ENCODE measurements at places on chromosomes 13 and 19.

DNA sequence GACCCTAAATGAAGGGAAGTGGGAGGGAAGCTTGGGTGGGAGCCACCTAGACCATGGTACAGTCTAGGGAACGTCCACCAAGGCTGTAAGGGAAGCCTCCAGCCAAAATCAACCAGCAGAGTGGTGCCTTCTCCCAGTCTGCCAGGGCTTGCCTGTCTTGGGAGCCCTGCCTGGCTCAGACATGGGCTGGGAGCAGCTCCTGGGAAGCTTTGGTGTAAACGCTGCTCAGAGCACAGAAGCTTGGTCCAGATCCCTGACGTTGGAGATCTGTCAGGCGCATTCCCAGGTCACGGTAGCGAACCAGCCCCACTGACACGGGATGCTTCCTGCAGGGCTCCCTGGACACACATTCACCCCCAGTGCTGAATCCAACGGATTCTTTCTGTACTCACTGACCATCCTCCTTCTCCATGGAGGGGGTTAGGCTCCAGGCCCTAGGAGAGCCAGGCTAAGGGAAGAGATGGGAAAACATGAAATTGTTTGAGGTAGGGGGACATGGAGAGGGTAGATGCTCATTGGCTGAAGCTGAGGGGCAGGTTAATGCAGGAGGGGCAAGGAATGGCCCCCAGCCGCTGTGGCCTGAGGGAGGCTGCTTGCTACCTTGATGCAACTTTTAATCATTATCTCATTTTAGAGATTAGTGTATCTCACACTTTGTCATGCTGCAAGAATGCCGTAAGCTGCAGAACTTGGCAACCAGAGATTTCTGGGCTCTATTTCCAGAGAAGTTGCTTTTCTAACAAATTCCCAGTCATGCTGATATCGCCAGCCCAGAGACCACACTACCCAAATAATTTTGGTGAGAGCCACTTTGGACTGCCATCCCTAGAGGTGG, 195.8 kb downstream of the UQCRFS1 start:
- DNase-seq, result no peak

GRCh38 chr19:46250076-46250735, 20.7 kb downstream of the IGFL1 start:
- no peak for DNase-seq

DNA sequence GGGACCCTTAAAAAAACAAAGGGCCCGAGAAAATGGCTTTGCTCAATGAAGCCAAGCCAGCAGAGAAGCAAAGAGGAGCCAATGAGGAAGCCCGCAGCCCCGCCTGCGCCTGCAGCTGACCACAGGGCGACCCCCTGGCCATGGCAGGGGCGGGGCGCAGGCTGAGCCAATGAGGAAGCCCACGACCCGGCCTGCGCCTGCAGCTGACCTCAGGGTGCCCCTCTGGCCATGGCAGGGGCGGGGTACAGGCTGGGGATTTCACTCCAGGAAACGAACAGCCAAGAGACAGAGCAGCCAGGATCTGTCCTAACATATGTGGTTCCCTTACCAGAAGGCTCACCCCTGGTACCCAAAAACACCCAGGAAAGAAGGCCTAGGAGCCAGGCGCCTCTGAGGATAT, 101.4 kb downstream of the STK24 start:
- DNase-seq, result no peak

GRCh38 chr13:61831026-61831425, 415.4 kb upstream of the PCDH20 start:
- no peak for DNase-seq

DNA sequence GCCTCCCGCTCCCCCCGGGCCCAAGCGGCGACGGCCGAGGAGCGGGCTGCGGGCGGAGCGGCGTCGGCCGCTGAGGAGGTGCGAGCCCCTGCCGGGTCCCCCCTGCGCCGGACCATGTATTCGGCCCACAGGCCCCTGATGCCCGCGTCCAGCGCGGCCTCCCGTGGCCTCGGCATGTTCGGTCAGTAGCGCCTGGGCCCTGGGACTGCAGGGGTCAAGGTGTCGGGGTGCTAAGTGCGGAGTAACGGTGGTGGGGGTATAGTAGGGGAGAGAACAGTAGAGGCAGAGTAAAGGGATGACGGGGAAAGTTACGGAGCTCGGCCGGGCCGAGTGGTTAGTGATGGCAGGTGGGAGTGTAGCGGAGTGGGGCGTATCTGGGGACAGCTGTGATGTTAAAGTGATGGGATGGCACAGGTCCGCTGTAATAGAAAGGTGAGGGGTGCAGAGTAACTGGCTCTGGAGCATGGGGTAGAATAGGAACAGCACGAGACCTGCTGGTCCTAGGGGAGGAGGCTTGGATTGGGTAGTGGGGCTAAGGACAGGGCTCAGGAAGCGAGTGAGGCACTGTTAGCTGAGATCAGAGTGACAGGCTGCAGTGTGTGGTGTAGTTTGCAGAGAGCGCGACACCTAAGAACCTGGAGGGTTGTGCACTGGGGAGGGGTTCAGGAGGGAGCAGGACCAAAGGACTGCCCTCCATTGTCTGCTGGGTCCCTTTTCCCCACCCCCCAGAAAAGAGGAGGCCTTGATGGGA, 15.7 kb downstream of the CIC start:
- no peak for DNase-seq

DNA sequence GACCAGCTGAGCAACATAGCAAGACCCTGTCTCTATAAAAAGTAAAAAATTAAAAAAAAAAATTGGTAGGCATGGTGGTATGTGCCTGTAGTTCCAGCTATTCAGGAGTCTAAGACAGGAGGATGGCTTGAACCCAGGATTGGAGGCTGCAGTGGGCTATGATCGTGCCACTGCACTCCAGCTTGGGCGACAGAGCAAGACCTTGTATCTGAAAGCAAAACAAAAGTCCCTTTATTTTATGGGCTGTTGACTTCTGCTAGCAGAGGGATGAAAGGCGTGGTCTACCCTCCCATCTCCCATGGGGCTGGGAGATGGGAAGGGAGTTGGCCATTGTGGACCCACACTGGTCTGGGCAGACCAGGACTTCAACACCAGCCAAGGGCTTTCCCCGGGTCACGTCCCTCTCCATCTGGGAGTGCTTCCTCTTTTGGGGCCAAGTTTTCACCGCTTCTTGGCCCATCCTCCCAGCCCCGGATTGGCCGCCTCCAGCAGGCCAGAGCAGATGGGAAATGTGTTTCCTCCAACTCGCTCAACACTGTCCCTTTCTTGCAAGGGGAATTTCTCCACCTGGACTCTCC, 2.2 kb upstream of the TNFSF9 start:
- DNase-seq, result no peak

- DNase-seq, result no peak
These were observed 238.3 kb upstream of the MAB21L1 start for GRCh38 chr13:35714588-35715377.

DNA sequence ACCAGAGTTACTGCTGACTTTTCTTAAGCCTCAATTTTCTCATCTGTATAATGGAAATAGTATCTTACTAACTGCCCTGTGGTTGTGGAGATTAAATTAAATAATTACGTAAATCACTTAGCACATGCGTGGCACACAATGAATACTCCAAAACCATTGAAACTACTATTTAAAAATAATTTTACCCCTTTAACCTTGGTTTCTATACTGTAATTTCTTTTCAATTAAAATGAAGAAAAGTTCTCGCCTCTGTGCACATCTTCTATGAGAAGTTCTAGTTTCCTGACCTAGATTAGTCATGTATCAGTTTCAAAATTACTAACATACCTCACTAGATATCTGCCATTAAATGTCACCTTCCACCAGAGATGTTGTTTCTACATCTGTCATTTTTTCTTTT, 5.7 kb downstream of the SLITRK1 start:
- DNase-seq, result no peak

Measured in stimulated activated CD8-positive, alpha-beta memory T cell treated with anti-CD3 and anti-CD28 coated beads, Interleukin-15, amount 100 ng/mL, for 24 hours (primary cell).